Fibroblast of lung (primary cell): ENCODE measurements at places on chromosomes 3 and 15. TPM values are rescaled to one million over a fixed set of nuclear protein-coding genes. Genes with fewer than 3 reads are reported as not detected.

DNA sequence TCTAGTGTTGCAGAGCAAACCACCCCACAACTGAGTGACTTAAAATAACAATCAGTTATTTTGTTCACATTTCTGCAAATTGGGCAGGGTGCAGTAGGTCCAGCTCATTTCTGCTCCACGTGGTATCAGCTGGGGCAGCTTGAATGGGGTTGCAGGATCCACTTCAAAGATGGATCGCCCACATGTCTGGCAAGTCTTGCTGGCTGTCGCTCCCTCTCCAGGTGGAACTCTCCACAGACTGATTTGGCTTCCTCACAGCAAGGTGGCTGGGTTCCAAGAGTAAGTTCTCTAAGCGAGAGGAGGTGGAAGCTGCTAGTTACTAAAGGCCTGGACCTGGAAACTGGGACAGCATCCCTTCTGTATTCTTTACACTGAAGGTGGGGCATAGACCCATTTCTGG is 213.3 kb downstream of the SLC9A9 start:
- DNase-seq, result peak; percentile 43
- no peaks in the 10 kb centered on the region for H3K4me1 ChIP-seq
- no peak overlapping the region for H3K27ac ChIP-seq
- no peaks in the 10 kb centered on the region for H3K36me3 ChIP-seq

DNA sequence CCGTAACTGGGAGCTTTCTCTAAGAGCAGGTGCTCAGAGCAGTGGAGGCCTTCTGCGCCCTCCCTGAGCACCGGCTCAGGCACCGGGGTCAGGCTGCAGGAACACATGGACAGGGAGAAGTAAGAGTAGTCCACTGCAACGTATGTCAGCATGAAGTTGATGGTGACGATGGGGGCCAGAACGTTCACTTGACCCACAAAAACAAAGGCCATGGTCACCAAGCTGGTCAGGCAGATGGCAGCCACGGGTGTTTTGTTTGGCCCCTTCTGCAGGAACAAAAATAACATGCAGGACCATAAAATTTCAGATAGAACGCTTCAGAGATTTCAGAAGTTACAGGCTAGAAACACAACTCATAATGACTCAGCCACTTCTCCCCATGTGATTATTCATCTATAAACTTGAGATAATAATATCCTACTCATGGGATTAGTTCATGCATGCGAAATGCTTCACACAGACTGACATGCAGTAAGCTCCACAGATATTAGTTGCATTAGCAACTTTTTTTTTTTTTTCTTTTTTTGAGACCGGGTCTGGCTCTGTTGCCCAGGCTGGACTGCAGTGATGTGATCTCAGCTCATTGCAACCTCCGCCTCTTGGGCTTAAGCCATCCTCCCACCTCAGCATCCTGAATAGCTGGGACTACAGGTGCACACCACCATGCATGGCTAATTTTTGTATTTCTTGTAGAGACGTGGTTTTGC is 52.2 kb upstream of the HEG1 start:
- no peak overlapping the region for H3K4me3 ChIP-seq
- DNase-seq, result peak; percentile 96
- no peaks in the 10 kb centered on the region for H3K27me3 ChIP-seq
- peaks cover 35% of the 10 kb centered on the region for H3K4me1 ChIP-seq
- peak overlapping the region; percentile 78 for H3K27ac ChIP-seq
- no peaks in the 10 kb centered on the region for H3K36me3 ChIP-seq

GRCh38 chr3:64291345-64291744 is 66.1 kb upstream of the PRICKLE2 start:
- peak overlapping the region; percentile 36 for H3K27ac ChIP-seq
- peak; percentile 96 for DNase-seq
- no peak overlapping the region for H3K4me3 ChIP-seq
- no peaks in the 10 kb centered on the region for H3K36me3 ChIP-seq
- H3K4me1 ChIP-seq, result peaks cover 11% of the 10 kb centered on the region

DNA sequence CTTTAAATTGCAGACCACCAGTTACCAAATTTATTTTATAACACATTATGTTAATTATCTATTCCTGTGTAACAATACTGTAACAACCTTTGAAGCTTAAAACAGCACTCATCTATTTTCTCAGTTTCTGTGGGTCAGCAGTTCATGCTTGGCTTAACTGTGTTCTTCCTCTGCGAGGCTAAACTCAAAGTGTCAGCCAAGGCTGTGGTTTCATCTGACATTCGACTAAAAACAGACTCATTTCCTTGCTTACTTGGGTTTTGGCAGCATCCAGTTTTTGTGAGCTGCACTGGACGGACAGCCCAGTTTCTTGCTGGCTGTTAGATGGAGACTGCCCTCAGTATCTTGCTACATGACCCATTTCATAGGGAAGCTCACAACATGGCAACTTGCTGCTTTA is 247.3 kb upstream of the KCNH8 start:
- no peak overlapping the region for H3K4me3 ChIP-seq
- no peaks in the 10 kb centered on the region for H3K36me3 ChIP-seq
- no peaks in the 10 kb centered on the region for H3K4me1 ChIP-seq
- DNase-seq, result no peak
- no peaks in the 10 kb centered on the region for H3K27me3 ChIP-seq
- no peak overlapping the region for H3K27ac ChIP-seq

- H3K36me3 ChIP-seq, result no peaks in the 10 kb centered on the region
- no peak for DNase-seq
- H3K27me3 ChIP-seq, result no peaks in the 10 kb centered on the region
- H3K4me1 ChIP-seq, result peaks cover 4% of the 10 kb centered on the region
- H3K27ac ChIP-seq, result no peak overlapping the region
Observed at GRCh38 chr3:93969997-93970396, 3.7 kb downstream of the PROS1 start.

- H3K36me3 ChIP-seq, result peaks cover 26% of the 10 kb centered on the region
- DNase-seq, result peak; percentile 80
- H3K4me3 ChIP-seq, result no peak overlapping the region
- H3K4me1 ChIP-seq, result no peaks in the 10 kb centered on the region
Observed at GRCh38 chr15:64686130-64686735, 89.2 kb downstream of the RBPMS2 start.

GRCh38 chr3:64265646-64266045 is 40.4 kb upstream of the PRICKLE2 start:
- no peak for DNase-seq
- no peaks in the 10 kb centered on the region for H3K36me3 ChIP-seq
- H3K4me1 ChIP-seq, result peaks cover 14% of the 10 kb centered on the region
- peak overlapping the region; percentile 72 for H3K4me3 ChIP-seq

The RBM15B gene
- 14.7 and 19.9 TPM in 2 replicates for polyA plus RNA-seq

The SUSD5 gene
- 0.75 and 1.4 TPM in 2 replicates for polyA plus RNA-seq

The ZMYND10 gene
- 0.32 and 0.93 TPM in 2 replicates for polyA plus RNA-seq
